ENCODE measurements at places on chromosomes 11 and 22.

DNA sequence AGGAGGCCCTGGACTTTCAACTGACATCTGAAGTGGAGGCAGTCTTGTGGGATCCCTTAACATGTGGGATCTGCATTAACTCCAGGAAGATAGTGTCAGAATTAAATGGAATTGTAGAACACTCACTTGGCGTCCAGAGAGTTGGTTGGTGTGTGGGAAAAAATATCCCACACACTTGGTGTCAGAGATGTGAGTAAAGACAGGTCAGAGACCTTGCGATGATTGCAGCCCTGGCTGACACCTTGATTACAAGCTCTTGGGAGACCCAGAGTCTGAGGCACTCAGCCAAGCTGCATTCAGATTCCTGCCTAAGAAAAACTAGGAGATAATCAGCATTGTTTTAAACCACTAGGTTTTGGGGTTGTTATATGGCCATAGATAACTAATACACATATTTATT is 7.2 kb upstream of the TPCN2 start:
- DNase-seq = no peak

DNA sequence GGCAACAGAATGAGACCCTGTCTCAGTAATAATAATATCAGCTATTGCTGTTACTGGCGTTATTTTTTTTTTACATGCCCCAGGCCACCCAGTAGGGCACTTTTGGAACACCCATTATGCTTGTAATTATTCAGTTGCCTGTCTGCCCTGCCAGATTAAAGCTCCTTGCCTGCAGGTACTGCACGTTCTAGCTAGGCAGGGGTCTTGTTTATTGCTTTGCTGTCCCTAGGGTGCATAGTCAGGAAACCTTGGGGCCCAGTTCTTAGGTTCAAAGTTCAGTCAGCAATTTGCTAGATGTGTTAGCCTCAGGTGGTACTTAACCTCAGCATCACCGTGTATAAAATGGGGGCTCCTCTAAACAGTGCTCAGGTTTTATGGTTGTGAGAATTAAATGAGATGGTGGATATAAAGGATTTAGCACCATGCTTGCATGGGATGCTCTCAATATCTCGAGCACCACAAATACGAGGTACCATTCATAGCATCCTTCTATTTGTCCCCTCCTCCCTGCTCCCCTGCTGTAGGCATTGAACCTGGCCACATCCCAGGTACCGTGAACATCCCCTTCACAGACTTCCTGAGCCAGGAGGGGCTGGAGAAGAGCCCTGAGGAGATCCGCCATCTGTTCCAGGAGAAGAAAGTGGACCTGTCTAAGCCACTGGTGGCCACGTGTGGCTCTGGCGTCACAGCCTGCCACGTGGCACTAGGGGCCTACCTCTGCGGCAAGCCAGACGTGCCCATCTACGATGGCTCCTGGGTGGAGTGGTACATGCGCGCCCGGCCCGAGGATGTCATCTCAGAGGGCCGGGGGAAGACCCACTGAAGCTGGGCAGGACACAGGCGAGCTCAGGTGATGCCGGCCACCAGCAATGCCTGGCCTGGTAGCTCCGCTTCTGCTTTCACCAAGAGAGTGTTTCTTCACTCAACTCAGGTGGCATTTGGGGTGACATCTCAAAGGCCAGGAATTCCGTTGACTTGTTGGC is 9.4 kb downstream of the MPST start:
- no peak for DNase-seq

- no peak for DNase-seq
Measured at GRCh38 chr11:64018310-64018709, 17.4 kb upstream of the FLRT1 start.

- no peak for DNase-seq
Measured at GRCh38 chr11:124842305-124842704, 22.9 kb upstream of the ROBO3 start.

DNA sequence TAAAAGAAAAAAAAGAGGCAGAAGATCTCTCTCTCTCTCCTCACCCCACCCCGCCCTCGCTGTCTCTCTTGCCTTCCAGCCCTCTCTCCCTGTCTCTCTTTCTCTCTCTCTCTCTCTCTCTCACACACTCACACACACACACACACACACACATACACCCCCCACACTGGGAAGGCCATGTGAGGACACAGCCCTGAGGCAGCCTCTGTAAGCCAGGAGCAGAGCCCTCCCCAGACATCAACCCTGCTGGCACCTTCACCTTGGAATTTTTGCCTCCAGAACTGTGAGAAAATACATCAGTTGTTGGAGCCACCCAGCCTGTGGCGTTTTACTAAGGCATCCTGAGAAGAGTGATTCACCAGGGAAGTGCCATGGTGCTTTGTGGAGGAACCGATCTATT is 14.7 kb downstream of the APOL3 start:
- no peak for DNase-seq

- no peak for DNase-seq
Measured at GRCh38 chr11:85967457-85967856, 101.4 kb downstream of the PICALM start.

- DNase-seq = no peak
Measured at GRCh38 chr11:87440076-87440770, 402.5 kb downstream of the TMEM135 start.

- peak; percentile 58 for DNase-seq
Measured at GRCh38 chr11:68841718-68842426, at the start of gene CPT1A. Gene CPT1A (minus strand): TSS chr11:68841916. CDS start chr11:68815474, 26,442 bp downstream.

GRCh38 chr22:42842658-42843370 is 14.3 kb downstream of the ARFGAP3 start:
- no peak for DNase-seq

- no peak for DNase-seq
Measured at GRCh38 chr11:104159356-104159755, 4.6 kb downstream of the PDGFD start.

DNA sequence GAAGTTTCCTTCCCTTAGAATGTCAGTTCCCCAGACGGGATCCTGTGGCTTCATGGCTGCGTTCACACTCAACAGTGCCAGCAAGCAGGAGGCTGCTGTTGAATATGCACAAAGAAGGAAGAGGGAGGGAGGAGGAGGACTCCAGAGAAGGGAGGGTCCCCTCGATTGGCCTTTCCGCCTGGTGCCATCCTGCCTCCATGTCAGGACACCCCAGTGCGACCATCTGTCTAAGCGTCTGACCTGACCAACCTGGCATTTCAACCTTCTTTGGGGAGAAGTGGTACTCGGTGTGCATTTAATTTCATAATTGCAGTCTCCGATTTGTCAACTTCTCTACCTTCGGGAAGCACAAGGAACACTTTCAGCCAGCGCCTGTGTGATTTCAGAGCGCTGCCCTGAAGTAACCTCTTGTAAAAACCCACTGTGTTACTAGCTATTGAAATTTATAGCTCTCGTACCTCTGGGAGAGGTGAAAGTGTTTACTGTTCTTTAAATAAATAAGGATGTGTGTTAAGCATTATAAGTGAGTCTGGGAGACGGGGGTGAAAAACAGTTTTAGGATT is 1491.9 kb downstream of the TBC1D22A start:
- DNase-seq = no peak

- DNase-seq = no peak
Measured at GRCh38 chr11:65595543-65596281, at the start of gene KCNK7. Gene KCNK7 (minus strand): TSS chr11:65595800. CDS start chr11:65595772, 28 bp downstream.

- no peak for DNase-seq
Measured at GRCh38 chr11:83035070-83035854, 36.4 kb downstream of the RAB30 start.

DNA sequence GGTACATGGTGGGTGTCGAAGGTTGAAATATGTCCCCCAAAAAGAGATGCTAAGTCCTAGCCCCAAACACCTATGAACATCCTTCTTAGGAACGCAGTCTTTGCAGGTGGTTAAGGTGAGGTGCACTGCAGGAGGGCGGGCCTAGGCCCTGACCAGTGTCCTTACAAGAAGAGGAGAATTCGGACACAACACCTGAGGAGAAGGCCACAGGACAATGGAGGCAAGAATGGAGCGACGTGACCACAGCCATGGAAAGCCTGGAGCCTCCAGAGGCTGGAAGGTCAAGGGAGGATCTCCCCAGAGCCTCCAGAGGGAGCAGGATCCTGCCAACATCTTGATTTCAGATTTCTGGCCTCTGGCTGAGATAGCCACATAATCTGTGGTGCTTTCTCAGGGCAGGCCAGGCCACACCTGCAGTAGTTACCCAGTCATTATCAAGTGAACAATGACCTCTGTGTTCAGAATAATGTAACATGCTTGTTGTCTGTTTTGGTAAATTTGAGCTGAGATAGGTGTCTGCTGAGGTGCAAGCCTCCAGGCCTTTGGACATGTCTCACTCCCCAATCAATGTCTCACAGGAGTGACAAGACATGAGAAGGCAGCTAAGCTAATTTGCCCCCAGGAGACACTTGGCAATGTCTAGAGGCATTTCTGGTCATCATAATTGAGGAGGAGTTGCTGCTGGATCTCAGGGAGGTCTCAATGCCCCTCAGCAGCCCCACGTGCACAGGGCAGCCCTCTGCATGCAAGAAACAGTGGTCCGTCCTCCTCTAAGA is 498.9 kb downstream of the BRD1 start:
- no peak for DNase-seq

- DNase-seq = no peak
Measured at GRCh38 chr11:2480874-2481220, 36.0 kb downstream of the KCNQ1 start.

DNA sequence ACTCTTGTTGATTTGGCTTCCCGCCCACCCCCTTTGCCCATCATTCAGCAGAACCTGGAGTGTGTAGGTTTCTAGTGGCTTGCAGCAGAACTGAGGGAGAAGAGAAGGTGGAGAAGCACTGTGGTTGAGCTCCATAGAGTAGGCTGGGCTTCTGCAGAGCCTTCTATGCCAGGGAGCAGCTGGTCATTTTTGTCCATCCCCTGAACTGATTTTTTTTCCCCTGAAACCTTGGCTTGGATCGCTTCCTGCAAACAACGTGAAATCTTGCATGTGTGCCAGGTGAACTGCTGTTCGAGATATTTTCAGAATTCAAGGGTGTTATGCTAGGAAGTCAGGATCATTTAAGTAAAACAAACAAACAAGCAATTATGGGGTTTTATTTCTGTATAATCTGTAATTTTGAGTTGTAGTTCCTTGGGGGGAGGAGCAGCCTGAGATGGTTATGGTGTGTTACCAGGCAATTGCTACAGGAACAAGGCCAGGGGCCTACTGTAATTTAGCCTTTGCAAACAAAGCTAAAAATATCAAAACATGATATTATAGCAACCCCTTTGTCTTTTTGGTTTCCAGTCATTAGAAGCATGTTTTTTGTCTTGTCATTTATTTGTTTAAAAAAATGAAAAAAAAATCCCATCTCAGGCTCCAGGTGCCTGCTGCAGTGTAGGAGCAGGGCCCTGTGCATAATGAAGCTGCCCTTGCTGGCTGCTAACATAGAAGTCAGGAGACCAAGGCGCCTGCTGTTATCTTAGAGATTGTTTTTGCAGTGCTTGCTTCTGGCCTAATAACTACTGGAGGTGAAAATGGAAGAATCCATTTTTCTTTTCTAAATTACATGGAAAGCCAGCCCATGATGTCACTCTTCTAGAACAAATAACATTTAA is 152.4 kb upstream of the TTC12 start:
- DNase-seq = no peak

GRCh38 chr22:46159777-46160176 is 9.5 kb downstream of the PPARA start:
- no peak for DNase-seq

- DNase-seq = no peak
Measured at GRCh38 chr11:27926981-27927481, 180.9 kb downstream of the KIF18A start.

DNA sequence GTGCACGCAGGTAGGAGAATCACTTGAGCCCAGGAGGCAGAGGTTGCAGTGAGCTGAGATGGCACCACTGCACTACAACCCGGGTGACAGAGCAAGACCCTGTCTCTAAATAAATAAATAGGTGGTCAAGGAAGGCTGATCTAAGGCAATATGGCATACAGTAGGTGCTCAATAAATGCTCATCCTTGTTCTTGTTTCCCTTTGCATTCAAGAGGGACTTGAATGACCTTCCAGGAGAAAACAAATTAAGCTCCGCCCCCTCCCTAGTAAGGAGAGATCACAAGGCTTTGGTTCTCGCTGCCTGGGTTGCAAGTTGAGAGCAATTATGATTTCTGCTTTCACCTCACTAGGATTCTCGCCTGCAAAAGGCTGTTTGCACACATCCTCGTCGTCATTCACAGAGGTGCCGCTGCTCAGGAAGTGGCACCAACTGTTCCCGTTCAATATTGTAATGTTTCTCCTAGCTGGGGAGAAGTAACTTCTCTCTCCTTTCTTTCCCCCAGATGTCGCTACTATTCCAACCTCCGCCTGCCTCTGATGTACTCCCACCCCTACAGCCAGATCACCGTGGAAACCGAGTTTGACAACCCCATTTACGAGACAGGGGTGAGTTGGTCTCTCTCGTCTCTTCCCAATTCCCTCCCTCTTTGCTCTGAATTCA is 51.8 kb upstream of the ASPHD2 start:
- no peak for DNase-seq

DNA sequence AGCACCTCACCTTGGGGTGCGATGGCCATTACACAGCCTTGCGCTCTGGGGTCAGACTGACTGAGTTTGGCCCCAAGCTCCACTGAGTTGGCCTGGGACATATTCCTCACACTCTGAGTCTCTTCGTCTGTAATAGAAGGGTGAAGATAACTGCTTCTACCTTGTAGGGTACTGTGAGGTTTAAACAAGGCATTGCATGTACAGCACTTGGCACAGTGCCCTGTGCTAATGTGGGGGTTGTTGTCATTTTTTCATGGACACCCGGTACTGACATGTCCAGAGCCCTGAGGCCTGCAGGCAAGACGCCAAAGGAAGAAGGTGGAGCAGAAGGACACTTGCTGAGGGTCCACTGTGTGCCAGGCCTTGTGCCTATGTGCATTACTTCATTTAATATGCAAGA is 50.7 kb downstream of the OTOG start:
- no peak for DNase-seq

GRCh38 chr22:47048123-47049077 is 285.9 kb downstream of the TBC1D22A start:
- no peak for DNase-seq

- DNase-seq = no peak
Measured at GRCh38 chr11:121575250-121575962, 122.6 kb upstream of the SORL1-AS1 start.

DNA sequence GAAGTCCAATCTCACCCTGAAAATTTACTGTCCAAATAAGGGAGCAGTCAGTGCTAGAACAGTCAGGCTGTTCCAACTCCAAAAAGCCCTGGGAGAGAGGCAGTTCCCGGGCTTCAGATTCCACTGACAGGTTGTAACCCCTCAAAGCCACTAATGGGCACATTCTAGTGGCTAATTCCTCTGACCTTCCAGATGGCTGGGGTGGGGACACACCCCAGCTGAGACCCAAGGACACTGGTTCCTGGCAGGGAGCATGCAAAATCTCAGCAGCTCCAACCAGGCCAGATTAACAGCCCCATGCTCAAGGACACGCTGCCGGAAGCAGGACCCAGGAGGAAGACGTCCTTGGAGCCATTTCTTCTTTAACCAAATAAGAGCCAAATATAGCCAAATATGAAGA is 92.7 kb downstream of the RPL27A start:
- DNase-seq = no peak

DNA sequence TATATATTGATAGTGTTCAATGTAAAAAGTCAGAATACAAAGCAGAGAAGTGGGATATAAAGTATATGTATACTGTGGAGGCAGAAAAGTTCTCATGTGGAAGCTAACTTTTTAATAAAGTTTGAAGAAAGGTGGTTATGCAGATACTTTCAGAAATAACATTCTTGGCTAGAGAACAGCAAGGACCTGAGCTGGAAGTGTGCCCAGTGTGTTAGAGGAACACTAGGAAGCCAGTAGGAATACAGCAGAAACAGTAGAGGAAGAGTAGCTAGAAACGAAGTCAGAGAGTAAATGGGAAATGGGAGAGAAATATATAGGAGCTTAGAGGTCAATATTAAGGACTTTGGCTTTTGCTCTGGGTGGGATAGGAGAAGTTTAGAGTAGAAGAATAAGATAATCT is 464.9 kb upstream of the CCDC90B start:
- DNase-seq = no peak

All from activated CD8-positive, alpha-beta memory T cell treated with anti-CD3 and anti-CD28 coated beads for 1 hour (primary cell).